ENCODE measurements at places on chromosomes 5 and 9.

- no peak for DNase-seq
Observed at GRCh38 chr9:108182950-108183381, 672.8 kb downstream of the ACTL7B start.

- peak; percentile 93 for DNase-seq
Observed at GRCh38 chr9:127927201-127927987, 3.2 kb downstream of the PIP5KL1 start.

DNA sequence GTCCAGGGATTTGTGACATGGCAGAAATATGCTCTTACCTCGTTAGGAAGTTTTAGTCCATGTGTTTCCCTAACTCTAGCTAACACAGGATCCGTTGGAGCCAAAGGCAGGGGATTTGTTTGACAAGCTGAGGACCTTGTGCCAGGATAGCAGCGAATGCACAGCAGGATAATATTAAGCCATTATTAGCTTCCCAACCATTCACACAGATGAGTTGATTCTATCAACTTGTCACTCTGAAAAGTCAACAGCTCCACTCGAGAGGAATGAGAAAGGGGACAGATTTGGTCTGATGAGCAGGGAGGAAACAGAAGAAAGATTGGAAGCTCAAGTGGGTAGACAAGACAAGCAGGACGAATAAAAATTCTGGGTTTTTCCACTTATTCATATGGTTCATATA lies 106.2 kb downstream of the FSTL4 start:
- no peak for DNase-seq

GRCh38 chr5:86439593-86440110 lies 178.1 kb upstream of the COX7C start:
- DNase-seq = no peak

DNA sequence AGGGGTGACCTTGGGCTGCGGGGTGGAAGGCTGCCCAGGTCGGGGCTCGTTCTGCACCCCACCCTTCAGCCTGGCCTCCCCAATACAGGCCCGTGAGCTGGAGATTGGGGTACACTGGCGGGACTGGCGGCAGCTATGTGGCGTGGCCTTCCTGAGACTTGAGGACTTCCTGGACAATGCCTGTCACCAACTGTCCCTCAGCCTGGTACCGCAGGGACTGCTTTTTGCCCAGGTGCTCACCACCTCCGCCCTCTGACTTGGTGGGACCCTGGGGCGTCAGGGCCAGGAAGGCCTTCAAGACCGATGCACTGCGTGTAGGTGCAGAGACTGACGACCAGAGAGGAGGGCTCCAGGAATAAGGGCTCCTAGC lies 10.5 kb downstream of the ZDHHC12 start:
- no peak for DNase-seq

GRCh38 chr9:105158898-105159297 lies 85.6 kb upstream of the SLC44A1 start:
- no peak for DNase-seq

- DNase-seq = no peak
Observed at GRCh38 chr5:111129938-111130337, 37.8 kb downstream of the WDR36 start.

DNA sequence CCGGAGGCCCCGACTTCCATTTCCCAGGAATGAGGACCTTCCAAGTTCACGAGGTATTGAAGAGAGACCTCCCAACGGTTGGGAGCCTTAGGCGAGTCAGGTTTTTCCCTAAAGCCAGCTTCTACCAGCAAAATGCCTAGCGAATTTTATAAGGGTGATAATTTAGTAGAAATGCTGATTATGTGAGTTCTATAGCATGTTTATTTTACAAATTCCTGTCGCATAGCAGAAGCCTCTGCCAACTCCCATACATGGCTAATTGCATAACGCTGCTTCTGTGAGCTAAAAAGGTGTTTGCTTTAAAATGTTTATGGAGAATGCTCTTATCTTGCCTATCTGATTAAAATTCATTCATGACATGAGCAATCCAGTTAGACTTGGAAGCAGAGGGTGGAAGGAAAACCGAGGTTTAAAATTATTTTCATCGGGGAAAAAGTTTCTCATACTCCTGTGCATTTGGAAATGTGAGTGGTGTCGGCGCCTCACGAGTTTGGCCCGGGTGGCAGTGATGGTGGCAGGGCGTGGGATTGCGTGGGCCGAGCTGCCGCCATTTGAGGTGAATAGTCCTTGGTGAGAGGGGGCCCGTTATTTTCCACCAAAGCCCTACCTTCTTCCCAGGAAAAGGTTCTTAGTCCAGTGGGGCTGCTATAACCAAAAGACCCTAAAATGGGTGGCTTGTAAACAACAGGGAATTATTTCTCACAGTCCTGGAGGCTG lies 104.4 kb upstream of the FCN2 start:
- DNase-seq = no peak

GRCh38 chr5:146849694-146850303 lies 28.8 kb downstream of the PPP2R2B start:
- DNase-seq = no peak

DNA sequence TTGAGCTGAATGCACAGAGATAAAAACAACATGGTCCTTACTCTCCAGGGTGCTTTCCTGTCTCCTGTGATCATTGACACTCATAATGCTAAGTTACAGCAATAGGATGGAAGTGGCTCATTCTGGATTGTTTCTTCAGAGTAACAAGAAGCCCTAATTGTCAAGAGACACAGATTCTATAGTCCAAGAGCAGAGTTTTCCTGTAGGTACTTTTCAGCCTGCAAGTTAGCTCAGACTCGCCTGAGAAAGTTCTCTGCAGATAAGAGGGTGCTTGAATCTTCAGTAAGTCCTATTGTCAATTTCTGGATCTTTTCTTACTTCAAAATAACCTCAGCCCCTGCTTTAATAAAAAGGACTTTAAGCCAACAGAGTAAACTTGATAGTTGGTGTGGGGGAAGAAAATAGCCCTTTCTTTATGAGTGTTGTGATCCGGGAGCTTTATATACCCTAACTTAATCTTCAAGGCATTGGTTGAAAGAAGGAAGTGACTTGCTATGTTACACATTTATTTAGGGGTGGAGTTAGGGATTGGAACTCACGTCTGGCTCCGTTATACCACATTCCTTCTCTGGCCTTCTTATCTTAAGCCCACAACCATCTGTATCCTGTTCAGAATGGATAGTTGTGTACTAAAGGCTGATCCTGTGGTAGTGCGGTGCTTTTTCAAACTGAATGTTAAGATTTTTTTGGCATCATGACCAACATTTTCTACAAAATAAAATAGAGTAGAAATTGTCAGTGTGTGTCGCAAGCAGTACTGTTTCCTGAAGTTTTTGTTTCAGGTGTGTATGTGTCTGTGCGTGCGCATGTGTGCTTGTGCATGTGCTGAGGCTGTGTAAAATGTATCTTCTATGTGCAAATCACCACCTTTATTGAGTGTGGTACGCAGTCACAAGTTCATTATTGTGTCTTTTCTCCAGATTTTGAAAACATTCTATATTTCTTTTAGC lies 173.9 kb downstream of the WDR70 start:
- no peak for DNase-seq

GRCh38 chr5:5795074-5795771 lies 372.7 kb downstream of the ICE1 start:
- DNase-seq = no peak

DNA sequence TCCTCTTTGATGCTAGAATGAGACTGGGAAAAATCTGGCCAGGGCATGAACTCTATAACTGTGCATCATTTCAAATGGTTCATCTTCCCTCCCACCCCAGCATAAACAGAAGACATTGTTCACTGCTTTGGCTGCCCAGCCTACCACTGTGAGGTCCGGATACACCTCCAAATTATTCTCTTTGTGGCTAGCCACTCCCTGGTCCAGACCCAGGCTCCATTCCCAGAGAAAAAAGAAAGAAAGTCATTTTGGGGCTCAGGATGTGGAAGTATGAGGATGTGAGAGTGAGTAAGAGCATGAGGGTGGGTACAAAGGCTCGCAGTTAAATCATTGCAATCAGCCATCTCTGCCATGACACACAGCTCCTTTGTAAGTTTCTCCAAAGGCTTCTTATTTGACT lies 559.2 kb downstream of the PSAT1 start:
- DNase-seq = no peak

DNA sequence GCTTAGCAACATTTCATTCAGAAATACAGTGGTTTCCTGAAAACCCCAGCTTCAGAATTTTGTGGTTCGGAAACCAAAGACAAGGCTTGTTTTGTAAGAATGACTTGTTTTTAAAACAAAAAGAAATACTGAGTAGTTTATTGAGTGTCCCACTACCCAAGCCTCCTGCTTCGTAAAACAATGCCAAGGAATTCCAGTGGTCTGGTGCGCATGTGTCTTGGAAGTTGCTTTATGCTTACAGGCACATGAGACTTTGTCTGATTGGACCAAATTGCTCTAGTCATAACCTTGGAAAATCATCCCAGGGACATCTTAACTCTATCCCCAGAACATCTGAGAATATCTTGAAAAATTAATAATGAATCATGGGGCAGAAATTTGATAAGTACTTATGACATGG lies 77.1 kb upstream of the FST start:
- no peak for DNase-seq

- DNase-seq = no peak
Observed at GRCh38 chr5:69432412-69433206, 17.7 kb downstream of the MARVELD2 start.

- DNase-seq = peak; percentile 22
Observed at GRCh38 chr5:35921930-35922329, 16.5 kb downstream of the CAPSL start.

DNA sequence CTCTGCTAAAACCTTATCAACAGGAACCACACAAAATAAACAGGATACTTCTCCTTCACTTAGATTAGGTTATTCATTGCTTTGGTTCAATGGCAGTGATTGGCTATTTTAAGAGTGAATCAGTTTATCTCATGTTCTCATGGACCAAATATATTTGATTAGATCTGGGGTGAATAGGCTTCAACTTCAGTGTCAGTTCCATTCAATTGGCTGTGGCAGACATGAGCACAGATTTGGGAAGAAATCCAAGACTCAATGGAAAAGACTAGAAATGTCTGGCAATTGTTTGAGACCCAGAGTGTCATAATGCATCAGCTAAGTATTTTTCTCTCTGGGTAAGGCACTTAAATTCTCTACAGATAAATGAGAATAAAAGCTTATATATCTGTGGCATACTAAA lies 37.1 kb downstream of the CDH18 start:
- DNase-seq = no peak

DNA sequence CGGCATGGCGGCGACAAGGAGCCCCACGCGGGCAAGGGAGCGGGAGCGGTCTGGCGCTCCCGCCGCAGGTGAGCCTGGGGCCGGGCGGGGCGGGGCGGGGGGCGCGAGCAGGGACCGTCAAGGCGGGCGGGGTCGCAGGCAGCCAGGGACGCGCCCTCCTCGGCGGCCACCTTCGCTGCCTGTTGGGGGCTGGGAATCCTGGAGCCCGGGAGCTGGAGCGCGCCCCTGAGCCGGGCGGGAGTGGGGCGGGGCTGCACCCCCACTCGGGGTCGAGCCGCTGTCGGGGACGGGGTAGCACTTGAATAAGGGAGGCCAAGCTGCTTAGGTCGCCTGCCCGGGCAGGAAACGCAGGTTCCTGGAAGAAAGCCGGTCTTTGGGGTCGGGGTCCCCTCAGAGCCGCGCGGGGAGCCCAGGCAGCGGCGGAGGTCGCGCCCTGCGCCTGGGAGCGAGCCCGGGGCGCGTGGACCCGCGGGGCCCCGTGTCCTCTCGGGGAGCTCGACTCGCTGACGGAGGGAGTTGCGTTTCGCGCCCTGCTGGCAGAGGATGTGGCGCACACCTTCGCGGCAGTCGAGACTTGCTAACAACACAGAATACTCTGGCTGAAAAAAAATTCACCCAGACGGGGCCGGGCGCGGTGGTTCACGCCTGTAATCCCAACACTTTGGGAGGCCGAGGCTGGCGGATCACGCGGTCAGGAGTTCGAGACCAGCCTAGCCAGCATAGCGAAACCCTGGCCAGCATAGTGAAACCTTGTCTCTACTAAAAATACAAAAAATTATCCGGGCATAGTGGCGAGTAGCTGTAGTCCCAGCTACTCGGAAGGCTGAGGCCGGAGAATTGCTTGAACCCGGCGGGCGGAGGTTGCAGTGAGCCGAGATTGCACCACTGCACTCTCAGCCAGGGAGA lies 552 bp downstream of the OTULINL start:
- DNase-seq = peak; percentile 88

GRCh38 chr9:109441296-109441695 lies 56.8 kb downstream of the PTPN3 start:
- no peak for DNase-seq

DNA sequence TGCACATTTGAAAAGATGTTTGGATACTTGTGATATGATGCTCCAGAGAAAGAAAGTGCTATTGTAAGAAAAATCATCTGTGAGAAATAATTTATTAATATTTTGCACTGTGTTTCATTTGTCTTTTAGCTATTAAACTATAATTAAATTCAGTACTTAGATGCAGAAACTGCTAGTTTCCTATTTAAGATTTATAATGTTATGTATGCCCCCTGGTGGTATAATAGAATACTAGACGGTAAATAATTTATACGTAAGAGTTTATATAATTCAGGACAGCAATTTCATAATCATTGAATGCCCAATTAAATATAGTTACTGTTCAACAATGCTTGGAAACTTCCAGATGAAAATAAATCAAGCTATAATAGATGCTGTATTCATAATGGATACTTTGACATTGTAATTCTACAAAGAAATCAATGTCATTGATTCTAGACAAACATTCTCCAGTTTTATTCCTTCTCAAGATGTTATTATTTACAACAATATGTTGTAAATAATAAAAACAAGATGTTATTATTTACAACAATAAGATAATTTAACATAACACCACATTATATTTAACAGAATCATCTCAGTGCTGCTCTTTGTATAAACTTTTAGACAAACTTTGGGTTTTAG lies 101.0 kb downstream of the TMEM232 start:
- no peak for DNase-seq

- no peak for DNase-seq
Observed at GRCh38 chr9:23775549-23775948, 50.5 kb downstream of the ELAVL2 start.

DNA sequence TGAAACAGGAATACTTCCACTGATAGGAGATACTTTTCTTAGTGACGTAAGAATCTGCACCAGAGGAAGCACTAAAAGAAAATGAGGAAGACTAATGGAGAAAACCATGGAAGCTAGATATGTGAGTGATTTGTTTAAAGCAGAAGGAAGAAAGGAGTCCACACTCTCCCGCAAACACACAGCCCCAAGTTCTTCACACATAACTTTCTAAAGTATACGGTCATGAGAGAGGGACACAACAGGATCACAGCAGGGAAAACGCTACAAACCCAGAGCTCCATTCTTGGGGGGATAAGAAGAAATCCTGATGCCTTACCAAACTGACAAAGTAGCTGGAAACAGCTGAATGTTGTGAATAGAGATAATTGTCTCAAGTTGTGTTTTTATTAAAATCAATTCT lies 222.2 kb upstream of the TMEM161B start:
- no peak for DNase-seq

DNA sequence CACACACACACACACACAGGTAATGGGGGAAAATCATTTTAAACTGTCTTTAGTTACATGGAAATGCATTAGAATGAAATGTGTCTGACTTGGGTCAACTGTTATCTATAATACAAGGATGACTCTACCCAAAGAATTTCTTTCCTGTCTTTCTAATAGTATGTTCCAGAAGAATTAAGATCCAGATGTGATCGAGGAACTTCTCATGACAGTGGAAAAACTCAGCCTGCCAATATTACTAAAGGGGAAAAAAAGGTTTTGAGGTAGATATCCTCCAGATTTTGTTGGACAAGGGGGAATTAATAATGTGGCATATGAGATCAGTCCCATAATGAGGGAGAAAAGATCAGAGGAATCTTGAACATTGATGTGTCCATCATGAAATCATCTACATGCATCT lies 190.6 kb upstream of the MAP3K1 start:
- DNase-seq = no peak

Data from CD4-positive, alpha-beta T cell treated with Interleukin-6 for 4 hours (primary cell).